ENCODE measurements at places on chromosomes 16 and 17.

GRCh38 chr16:12588510-12588909 lies 215.2 kb downstream of the CPPED1 start:
- no peak for DNase-seq

DNA sequence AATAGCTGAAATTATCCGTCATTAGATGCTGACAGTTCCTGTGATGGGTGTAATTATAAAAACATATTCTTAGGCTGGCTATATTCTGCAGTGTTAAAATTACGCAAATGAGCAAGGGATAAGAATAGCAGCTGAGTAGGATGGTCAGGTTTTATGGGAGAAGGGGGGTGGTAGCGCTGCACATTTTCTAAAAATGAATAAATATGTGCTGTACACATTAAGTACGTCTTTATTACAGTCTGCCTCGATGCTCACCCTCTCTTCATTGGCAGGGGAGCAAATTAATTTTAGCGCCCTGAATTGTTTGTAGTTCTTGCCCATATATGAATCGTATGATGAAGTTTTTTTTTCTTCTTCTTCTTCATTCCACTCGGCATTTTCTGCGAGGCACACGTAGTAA lies 244.2 kb downstream of the SNX29 start:
- DNase-seq, result no peak

DNA sequence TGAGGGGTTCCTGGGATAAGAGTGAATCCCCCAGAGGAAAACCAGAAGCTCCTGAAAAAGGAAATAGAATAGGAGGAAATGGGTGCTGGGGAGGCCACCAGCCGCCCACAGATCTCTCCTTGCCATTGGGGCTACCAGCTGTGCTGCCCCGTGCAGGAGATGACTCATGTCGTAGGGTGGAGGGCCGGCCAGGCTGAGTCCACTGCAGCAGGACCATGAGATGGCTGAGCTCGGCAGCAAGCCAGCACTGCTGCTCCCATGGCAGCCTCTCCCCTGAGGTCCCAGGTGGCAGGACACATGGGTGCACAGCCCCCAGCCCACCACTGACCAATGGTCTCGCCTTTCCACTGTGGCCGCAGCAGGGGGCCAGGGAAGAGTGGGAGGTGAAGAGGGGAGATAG lies 95.5 kb downstream of the GNAO1 start:
- DNase-seq, result peak; percentile 80

DNA sequence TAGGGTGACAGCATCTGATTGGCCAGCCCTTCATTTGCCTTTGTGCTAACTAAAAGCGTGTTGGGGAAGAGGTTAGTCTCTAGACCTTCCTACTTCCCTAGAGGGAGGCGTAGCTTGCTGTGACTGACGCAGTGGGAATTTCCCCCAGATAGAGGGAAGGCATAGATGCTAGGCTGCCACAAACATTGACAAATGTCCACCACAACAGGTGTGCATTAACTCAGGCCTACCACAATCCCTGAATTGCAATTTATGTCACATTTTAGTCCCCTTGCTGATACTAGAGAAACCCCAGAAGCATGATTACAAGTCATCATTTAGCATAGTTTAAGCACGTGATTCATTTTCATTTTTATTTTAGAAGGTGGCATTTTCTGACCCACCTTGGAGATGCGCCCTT lies 76.3 kb upstream of the WSB1 start:
- peak; percentile 92 for DNase-seq

- DNase-seq, result no peak
These were observed 412.7 kb downstream of the UTP18 start for GRCh38 chr17:51673070-51673469.

DNA sequence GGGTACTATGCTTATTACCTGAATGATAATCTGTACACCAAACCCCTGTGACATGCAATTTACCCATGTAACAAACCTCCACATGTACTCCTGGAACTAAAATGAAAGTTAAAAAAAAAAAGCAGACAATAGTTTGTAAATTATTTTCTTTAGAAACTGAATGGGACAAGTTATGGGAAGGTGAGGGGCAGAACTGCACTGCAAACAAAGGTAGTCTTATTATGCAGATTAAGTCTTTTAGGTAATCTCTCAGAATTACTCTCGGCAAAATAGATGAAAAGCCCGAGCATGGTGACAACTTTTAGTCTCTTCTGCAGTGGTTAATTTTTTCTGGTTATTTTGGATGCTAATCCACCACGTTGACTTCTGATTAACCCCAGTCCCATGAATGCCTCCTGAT lies 25.5 kb downstream of the LDAF1 start:
- DNase-seq, result no peak

GRCh38 chr17:6843241-6843880 lies 11.8 kb upstream of the TEKT1 start:
- DNase-seq, result peak; percentile 63

DNA sequence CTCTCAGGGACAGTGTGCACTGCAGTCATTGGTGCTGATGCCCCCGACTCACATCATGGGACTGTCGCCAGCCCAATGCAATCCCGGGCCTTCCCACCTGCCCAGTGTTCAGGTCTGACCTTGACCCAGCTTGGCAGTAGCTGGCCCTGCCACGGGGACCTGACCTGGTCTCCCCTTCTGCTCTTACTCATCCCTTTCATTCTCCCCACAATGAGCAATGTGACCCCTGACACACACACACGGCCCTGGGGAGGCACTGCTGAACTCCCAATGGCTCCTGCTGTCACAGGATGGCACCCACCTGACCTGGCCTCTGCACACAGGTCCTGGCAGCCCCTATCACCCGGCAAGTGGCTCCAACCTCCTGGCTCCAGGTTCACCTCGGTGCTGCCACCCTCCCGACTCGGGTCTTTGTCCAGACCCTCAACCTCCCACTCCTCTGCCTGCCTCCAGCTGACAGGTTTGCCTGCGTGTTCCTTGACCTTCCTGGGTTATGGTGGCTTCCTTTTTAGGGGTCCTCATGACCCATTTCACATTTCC lies 6.6 kb downstream of the CD300C start:
- no peak for DNase-seq

GRCh38 chr17:4800462-4801196 lies 1.5 kb downstream of the C17orf114 start:
- DNase-seq, result no peak

- no peak for DNase-seq
These were observed at the start of gene MEOX1 for GRCh38 chr17:43661699-43662412. MEOX1 (minus strand) TSS chr17:43661922; CDS start chr17:43661534, 388 bp downstream.

DNA sequence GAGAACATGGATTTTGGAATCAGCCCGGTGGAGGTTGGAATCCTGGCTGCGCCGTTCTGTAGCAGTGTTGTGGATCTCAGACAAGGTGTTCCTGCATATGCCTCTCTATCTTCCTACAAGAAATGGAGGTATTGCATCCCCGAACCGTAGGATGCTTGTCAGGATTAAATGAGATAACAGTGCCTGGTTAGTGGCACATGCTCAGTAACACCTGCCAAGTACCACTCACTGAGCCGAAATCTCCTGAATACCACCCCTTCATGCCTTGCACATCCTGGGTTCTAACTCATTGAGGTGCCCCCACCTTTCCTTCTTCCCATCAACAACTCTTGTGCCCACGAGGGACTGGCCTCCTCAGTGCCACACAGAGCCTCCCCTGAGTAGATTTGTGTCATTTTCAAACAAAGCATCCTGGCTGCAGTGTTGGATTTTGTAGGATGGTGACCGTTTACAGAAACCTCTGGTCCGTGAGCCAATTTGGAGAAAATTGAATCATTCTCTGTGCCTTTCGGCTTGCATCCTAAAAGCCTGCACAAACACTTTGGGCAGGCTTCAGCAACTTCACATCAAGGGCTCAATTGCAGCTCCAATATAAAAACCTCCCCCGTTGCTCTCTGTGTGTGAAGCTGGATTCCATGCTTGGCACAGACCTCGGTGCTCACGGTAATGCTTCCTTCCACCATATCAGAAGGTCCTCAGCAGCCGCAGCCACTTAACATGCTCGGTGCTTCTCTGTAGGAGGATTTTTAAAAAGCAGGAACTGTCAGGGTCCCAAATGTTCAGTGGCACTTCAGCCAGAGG lies 84.2 kb downstream of the WWOX start:
- DNase-seq, result no peak

- DNase-seq, result no peak
These were observed 56.9 kb upstream of the LHX1 start for GRCh38 chr17:36880268-36880905.

- DNase-seq, result peak; percentile 45
These were observed 20.8 kb downstream of the GGA3 start for GRCh38 chr17:75240394-75241142.

DNA sequence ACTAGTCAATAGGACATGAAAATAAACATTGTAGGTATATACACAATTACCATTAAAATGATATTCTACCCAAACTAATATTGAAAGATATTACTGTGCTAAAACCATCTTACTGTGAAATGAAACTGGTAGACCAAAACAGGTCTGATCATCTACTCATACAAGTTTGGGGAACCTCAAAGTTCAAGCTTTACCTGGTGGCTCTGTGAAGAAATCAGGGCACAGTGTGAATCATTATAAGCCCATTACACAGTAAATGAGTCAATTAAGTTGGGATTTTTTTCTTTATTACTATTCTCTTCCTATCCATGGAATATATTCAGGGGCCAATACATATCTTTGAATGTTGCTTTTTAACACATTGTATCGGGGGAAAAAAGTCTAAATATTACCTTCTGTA lies 57.1 kb downstream of the HELZ start:
- no peak for DNase-seq

- peak; percentile 44 for DNase-seq
These were observed 3.1 kb upstream of the KRT36 start for GRCh38 chr17:41492771-41493170.

GRCh38 chr17:78652913-78653312 lies 75.7 kb upstream of the DNAH17 start:
- peak; percentile 89 for DNase-seq

- no peak for DNase-seq
These were observed 12.7 kb downstream of the TEX2 start for GRCh38 chr17:64250233-64250835.

- no peak for DNase-seq
These were observed 5.8 kb upstream of the SETD6 start for GRCh38 chr16:58509256-58510096.

GRCh38 chr16:85476389-85476788 lies 136.7 kb upstream of the GSE1 start:
- DNase-seq, result no peak

GRCh38 chr17:76382351-76382802 lies 2.0 kb upstream of the SPHK1 start:
- peak; percentile 8 for DNase-seq

- DNase-seq, result no peak
These were observed 14.4 kb downstream of the METTL9 start for GRCh38 chr16:21613781-21614180.

DNA sequence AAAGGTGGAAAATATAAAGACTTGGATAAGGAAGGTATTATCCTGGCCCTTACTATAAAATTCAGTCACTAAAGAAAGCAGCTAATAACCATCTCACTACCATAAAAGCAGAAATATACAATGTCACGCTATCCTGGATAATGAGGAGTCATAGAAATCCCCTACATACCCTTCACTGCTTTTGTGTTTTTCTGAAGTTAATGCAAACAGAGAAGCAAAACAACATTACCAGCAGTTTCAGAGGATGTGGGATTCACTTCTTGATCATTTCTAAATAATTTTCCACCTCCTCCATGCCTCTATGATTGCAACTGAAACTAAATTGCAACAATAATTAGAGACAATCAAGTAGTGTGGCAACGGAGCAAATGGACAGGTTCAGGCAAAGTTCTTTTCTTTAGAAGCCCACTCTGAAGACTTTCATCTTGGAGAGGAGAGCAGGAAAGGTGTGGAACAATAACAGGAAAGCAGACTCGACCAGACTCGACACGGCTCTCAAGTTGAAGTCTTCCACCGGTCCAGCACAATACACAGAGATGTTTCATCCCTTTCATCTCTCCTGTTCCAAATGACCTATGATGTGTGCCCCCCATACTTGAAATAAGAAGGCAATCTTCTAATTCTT lies 10.2 kb downstream of the CYTH1 start:
- DNase-seq, result peak; percentile 84

DNA sequence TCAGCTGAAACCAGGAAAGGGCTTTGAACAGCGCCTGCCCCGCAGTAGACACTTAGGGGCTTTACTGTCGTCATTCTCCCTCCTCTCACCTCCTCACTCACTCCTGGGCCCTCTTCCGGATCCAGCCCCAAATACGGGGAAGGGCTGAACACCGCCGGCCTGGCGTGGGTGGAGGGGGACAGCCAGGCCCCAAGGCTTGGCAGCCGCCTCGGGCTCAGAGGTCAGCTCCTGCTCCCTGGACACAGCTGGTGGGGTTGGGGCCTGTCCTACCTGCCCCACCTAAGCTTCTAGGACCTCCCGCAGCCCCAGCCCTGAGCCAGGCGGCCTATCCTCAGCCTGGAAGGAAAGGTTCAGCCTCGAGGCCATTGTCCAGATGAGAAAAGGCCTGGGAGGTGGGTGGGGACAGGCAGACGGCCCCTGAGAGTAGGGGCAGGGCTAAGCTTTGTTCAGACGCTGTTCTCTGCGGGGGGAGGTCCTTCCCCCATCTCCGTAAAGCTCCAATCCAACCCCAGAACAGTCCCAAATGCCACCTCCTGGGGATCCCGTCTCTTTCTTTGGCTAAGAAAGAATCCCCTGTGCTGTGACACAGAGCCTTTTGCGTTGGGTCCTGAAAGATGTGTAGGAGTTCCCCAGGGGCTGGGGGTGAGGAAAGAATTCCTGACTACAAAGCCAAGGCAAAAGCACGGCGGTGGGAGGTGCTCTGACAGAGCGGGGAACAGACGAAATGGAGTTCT lies 881 bp upstream of the LLGL1 start:
- DNase-seq, result no peak

DNA sequence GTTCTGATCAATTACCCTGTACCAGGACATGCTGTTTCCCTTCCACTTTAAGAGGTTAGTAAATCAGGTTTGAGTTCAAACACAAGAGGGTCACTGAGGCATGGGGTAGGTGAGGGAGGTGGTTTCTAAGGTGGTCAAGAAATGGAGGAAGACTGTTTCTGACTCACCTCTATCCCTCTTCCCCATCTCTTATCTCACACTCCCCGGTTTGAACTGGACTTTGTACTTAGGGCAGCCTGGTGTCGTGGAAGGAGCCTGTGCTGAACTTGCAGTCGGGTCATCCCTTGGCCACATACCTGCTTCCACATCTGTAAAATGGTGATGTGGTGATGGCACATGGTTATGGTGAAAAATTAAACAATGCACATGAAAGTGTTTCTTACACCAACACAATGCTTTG lies 17.2 kb upstream of the TMEM98 start:
- no peak for DNase-seq

- no peak for DNase-seq
These were observed 28.9 kb downstream of the PIK3R6 start for GRCh38 chr17:8838551-8839095.

- DNase-seq, result no peak
These were observed at the start of gene CTF1 for GRCh38 chr16:30896261-30896888. CTF1 (plus strand) TSS chr16:30896614; CDS start chr16:30896644, 30 bp downstream.

- no peak for DNase-seq
These were observed 743 bp downstream of the ZNF624 start for GRCh38 chr17:16652847-16653366.

Measured in inflammatory macrophage treated with lipopolysaccharide for 4 hours (primary cell).